ENCODE measurements at places on chromosomes 2 and 18.

DNA sequence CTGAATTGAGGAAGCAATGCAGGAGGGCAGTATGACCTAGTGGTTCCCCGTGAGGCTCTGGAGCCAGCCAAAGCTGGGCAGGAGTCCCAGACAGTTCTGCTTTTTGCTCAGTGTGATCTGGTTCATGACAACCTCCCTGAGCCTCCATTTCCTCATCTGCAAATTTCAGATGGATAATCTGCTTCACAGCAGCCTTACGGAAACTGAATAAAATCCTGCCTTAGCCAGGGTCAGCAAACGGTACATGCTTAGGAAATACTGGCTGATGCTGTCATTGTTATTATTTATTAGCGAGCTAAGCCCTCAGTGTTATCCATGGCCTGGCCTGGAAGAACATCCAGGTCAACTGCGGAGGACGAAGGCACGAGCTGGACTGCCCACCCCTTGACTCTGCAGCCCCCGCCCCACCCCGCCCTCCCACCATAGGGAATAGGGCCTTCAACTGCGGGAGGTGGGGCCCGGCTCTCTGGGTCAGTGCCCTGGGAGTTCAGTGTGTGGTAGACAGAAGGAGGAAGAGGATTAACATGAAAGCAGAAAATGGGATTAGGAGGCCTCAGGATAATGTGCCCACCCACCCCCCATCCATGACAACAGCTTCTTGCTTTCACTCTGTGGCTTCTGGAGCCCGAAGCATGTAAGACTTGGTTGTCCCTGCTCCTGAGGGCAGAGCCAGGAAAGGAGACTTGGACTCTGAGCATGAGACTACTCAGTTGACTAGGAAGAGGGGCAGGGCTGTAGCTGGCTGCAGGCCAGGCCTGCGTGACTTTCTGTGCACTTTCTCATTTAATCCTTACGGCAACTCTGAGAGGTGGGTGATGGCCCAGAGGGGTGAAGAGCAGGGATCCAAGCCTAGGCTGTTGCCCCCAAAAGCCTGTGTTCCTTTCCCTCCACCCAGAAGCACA is 13.1 kb downstream of the PKDCC start:
- DNase-seq = peak; percentile 42

DNA sequence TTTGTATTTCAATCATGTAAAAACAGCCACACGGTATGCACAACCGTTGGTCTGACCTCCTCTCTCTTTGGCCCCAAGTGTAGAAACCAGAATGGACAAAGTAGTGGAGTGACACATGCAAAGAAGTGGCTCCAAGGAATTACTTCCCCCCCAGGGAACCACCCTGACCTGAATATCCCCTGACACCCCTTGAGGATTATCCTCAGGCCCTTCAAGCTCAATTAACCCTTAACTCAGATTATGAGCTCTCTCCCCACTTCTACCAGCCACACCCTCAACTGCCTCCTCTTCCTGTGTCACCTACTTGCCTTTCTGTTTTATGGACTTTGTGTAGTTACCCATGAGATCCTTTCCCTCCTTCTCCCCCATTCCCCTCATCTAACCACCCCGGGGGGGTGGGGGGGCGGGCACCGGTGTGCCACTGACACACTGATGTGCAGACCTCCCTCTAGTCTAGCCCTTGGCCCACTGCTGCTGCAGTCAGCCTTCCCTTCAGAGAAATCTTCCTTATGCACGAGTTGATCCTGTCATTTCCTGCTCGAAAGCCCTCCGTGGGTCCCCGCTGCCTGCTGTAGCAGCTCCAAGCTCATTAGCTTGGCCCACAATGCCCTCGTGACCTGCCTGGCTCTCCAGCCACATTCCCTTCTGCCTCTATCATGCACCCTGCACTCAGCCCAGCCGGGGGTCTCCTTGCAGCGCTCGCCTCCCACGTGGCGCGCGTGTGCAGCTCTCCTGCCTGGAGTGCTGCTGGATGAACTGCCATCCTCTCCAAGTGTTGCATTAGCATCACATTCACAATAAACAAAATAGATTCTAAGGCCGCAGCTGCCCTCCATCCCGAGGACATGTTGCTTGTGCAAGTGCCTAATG is 40.1 kb upstream of the TMEM177 start:
- peak; percentile 36 for DNase-seq

GRCh38 chr2:20516646-20517341 is 69.9 kb downstream of the RHOB start:
- DNase-seq = no peak

GRCh38 chr2:156320486-156321098 is 11.9 kb downstream of the NR4A2 start:
- no peak for DNase-seq

DNA sequence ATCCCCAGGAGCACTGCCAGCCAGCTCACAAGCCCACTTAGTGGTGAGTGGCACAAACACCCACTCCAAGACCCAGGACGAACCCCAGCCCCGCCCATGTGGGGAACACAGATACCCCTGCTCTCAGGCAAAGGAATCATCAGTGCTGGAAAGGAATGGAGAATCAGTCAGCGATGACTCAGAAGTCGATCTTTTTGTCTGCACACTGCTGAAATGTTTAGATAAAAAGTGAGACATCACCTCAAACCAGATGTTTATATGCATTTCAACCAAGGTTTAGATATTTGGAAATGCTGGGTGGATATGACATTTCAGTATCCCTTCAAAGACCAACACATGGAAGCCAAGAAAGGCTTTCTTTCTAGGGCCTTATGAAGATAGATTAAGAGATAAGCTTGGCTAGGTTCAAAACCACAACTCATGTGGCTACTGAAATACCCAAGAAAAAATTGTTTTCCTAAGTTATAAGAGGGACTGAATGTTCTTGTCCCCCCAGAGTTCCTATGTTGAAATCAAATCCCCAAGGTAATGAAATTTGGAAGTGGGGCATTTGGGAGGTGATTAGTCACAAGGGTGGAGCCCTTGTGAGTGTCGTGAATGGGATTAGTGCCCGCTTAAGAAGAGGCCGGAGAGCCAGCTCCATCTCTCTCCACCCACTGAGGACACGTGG is 43.7 kb downstream of the POU3F3 start:
- DNase-seq = no peak

- no peak for DNase-seq
Measured at GRCh38 chr2:232315049-232315922, 63.3 kb upstream of the ALPP start.

DNA sequence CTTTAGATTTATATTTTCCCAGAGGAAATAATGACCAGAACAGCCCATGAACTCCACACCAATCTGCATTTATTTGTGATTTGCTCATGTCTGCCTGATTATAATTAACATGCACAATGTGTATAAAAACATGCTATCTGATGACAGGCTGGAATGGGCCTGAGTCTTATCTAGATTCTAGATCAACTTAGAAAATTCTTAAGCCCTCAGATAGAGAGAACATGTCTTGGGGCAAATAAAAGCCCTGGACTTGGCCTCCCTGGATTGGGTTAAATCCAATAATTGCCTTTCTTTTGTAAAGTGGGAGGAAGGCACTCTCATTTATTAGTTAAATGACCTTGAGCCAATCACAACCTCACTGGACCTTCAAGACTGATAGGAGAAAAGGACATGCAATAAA is 61.8 kb downstream of the EVA1A start:
- DNase-seq = no peak

DNA sequence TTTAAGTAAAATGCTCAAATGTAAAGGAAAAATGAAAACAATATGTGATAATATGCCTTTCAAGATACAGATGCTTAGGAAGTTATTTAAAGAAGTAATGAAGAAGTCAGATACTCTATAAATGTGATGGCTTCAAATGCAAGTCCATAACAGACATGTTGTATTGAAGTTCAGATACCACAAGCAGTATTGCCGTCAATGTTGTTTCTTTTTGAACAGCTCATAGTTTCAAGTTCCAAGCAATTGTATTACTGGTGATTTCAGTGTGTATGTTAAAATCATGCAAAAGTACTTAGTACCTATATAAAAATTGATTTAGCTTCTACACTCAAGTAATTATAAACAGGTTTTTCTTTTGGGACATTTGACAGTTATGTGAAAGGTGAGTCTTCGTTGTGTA is 24.9 kb downstream of the KCMF1 start:
- DNase-seq = no peak

GRCh38 chr18:66872277-66872676 is 268.4 kb upstream of the CDH19 start:
- no peak for DNase-seq

DNA sequence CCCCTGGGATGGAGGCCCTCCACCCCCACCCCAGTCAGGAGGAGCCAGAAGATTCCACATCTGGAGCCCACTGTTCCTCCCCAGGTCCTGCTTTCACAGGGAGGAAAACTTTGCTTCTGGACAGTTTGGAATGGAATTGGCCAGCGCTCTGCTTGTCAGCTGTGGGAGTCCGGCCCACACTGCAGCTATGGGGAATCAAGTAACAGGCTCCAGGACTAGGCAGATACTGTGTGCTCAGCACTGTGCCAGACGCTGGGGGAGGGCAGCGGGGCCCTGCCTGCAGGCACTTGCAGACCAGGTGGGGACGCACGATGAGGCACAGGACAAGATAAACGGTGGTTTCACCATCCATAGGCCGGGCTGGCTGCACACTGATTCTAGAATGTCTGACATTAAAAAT is 114.0 kb downstream of the STPG4 start:
- no peak for DNase-seq

GRCh38 chr2:41194230-41194629 is 742.3 kb upstream of the SLC8A1 start:
- peak; percentile 97 for DNase-seq

GRCh38 chr18:24910221-24910620 is 441.7 kb downstream of the ZNF521 start:
- DNase-seq = no peak

GRCh38 chr2:147386284-147386683 is 458.5 kb upstream of the ACVR2A start:
- DNase-seq = no peak

DNA sequence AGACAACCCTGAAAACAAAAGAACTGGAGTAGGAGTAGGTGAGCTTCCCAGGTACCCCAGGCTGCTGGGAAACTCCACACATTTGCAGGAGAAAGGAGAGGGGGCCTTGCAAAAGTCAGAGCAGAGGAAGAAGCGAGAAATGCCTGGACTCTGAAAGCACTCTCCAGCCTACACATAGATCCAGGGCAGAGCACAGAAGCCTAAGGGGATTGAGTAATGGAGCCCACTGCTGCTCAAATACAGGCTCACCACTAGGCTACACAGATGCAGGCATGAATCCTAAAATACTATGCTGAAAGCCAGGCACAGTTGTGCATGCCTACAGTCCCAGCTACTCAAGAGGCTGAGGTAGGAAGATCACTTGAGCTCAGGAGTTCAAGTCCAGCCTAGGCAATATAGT is 33.4 kb downstream of the OSBPL1A start:
- no peak for DNase-seq

GRCh38 chr2:69689466-69689865 is 45.9 kb upstream of the AAK1 start:
- DNase-seq = no peak

GRCh38 chr2:117755768-117756167 is 58.7 kb upstream of the DDX18 start:
- no peak for DNase-seq

DNA sequence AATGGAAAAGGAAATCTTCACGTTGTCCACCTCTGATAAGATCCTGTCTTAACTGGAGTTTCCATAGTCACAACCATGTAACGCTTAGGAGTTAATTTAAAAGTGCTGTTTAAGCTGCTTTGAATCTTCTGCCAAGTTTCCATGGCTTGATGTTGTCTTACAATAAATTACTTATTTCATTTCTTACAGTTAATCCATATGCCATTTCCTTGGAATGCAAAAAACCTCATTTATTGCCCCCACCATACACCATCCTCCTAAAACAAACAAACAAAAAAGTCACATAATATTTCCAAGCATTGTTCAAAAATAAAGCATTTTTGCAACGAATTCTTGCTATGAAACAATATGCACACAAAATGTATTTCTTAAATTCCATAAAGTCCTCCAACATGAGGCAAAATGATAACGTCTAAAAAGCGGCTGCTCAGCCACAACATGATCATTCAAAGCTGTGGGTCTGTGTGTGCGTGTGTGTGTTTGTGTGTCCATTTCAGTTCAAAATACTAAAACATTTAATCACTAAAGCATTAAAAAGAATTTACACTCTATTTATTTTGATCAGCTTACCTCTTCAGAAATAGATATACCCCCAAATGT is 46.8 kb upstream of the PXDN start:
- no peak for DNase-seq

- DNase-seq = no peak
Measured at GRCh38 chr2:230700447-230700846, 12.2 kb upstream of the CAB39 start.

DNA sequence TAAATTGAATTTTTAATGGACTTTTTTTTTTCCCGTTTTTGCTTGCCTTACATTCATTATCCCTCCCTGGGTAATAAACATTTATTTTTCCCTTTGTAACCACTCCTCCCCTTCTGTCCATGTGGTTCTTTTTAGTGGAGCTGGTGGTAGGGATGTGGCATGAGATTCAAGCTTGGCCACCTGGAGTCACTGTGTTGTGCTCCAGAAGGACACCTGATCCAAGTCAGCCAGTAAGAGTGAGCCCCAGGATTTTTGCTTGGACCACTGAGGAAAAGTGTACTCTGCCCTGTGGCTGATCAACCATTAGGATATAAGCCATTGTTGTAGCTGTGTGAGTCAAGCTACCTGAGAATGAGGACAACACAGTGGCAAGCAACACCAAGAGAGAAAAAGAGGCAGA is 11.1 kb upstream of the ACTR3 start:
- no peak for DNase-seq

- DNase-seq = no peak
Measured at GRCh38 chr2:187615364-187615763, 61.1 kb upstream of the TFPI start.

GRCh38 chr18:26524504-26525351 is 23.6 kb downstream of the KCTD1 start:
- no peak for DNase-seq

- DNase-seq = no peak
Measured at GRCh38 chr2:126877041-126877440, 21.6 kb upstream of the TEX51 start.

- no peak for DNase-seq
Measured at GRCh38 chr2:218298314-218298875, 6.1 kb upstream of the TMBIM1 start.

DNA sequence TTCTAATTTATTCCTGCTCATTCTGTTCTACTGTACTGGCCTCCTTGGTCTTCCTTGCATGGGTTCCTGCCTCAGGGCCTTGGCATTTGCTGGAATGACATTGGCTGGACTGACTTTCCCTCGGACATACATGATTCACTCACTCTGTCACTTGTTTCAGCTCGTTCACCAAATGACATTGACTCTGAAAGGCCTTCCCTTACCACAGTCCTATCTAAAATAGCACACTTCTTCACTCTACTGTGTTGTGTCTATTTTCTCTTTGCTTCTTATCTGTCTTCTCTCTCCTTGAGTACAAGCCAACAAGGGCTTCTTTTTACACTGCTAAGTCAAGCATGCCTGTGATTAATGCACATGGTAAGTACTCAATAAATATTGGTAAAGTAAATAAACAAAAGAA is 65.6 kb downstream of the SCG2 start:
- DNase-seq = no peak

Data from retinal pigment epithelial cell (primary cell).